ENCODE measurements at places on chromosomes 16 and 17. TPM values are rescaled to one million over a fixed set of nuclear protein-coding genes. Genes with fewer than 3 reads are reported as not detected.

Gene FSCN2
- polyA plus RNA-seq = 0.20 TPM

Gene RND2
- 0.13 TPM for polyA plus RNA-seq

Gene PFAS
- polyA plus RNA-seq = 14.8 TPM

Gene TP53TG3F
- not detected for polyA plus RNA-seq

Gene CD300LF
- not detected for polyA plus RNA-seq

Gene DHRS7C
- not detected for polyA plus RNA-seq

Gene SHISA9
- polyA plus RNA-seq = not detected

Gene CCDC154
- polyA plus RNA-seq = not detected

Gene P2RX1
- polyA plus RNA-seq = not detected

Gene KRT33A
- polyA plus RNA-seq = not detected

Gene WFDC1
- not detected for polyA plus RNA-seq

Gene KRTAP4-3
- not detected for polyA plus RNA-seq

DNA sequence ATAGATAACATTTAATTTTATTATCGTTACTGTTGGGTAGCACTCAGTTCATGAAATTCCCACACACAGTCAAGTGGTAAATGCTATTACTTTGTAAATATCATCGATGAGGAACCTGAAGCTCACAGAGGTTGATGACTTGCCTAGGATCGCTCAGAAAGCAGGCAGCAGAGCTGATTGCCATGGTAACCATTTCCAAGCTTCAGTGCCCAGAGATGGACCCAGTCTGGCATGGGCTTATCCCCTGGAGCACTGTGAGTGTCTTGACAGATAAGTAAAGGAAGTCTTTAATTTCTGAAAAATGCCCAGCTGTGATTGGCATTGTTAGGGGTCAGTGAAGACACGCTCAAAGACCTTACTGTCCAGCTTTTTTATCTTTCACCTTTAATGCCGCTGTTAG, 95.0 kb downstream of the PRKCB start:
- no peak for DNase-seq

- no peak for DNase-seq
Measured at GRCh38 chr17:66834919-66835454, at the start of gene CACNG5. Gene CACNG5 (plus strand): TSS chr17:66835117. CDS start chr17:66877333, 42,216 bp downstream.

GRCh38 chr17:72338847-72339790, 218.3 kb downstream of the SOX9 start:
- DNase-seq = no peak

GRCh38 chr16:85536411-85537330, 76.5 kb upstream of the GSE1 start:
- DNase-seq = no peak

DNA sequence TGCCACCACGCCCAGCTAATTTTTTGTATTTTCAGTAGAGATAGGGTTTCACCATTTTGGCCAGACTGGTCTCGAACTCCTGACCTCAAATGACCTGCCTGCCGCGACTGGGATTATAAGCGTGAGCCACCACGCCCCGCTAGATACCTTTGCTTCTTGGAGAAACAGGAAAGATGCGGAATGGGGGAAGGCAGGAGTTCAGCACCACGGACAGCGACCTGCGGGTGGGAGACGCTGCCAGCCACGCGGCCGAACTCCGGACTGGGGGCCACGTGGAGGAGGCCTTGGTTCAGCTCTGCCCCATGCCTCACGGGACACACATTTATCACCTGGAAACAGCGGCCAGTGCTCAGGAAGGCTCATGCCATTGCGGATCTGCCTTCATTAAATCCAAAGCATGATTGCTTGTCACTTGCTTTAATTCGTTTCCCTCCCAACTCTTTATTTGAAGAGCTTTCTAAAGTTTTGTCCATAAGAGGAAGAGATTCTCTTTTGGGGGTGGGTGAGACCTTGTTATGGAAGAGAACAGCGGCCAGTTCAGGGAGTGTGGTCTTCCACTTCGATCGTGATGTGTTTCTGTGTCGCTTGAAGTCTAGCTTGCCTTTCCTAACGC, 219.9 kb downstream of the ENGASE start:
- peak; percentile 23 for DNase-seq

DNA sequence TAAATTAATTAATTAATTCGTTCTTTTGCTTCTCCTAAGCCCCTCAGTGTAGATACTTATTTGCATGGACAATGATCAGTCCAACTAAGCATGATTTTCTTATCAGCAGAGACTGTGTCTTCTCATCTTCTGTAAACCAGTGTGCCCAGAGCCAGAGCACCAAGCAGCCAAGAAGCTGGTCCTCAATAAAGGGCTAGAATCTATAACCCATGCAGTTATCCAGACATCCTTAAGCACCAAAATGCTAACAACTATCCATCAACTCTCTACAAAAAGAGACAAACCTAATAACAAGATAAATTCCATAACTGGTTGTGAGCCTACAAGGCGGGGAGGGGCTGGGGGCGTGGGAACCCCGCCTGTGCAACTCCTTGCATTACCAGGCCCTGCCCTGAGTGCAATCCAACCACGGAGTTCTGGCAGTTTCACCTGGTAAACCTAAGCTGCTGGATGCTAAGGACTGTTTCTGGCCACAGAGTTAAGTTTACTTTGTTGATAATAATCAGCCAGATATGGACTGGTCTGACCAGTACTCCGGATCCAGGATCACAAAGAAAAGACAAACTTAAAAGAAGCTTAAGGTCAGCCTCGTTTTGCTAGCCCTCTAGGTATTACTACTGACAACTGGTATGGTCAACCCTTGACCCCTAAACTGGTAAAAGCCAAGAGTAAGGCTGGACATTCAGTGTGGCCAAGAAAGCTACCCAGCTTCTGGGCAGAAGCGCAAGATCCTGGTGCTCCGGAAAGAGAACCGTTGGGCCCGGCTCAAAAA, 51.5 kb downstream of the ZFHX3 start:
- DNase-seq = no peak

- DNase-seq = no peak
Measured at GRCh38 chr17:33499040-33499439, 205.9 kb upstream of the ASIC2 start.

GRCh38 chr17:238071-238963, 56.9 kb upstream of the DOC2B start:
- no peak for DNase-seq

DNA sequence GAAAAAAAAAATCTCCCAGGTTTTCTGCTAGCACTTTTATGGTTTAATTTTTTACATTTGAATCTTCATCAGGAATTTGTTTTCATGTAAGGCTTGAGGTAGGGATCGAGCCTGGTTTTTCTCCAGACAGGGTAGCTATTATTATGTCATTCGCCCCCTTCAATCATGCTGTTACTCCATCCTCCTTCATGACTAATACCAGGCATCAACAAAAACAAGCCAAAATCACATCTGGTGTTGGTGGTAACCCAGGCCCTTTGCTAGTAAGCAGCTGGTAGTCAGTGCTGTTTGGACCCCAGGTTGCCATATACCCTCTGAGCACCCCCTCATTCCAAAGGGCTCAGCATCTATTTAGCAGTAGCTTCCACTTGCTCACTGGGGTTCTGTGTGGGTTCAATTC, 29.5 kb downstream of the DRC3 start:
- DNase-seq = no peak

- DNase-seq = no peak
Measured at GRCh38 chr16:66740010-66740409, 11.4 kb downstream of the DYNC1LI2 start.

DNA sequence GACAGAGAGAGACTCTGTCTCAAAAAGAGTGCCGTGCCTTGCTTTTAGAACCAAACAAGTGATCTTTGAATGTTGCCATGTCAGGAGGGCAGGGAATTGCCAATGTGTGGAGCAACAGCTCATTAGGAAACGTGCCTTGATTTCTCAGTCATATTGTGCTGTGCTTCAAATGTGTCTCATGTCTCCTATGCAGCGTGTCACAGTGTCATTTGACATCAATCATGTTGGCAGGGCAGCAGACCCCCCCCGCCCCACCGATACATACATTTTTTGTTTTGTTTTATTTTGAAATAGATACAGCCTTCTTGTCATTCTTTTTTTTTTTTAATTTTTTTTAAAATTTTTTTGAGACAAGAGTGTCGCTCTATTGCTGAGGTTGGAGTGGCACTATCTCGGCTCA, 22.1 kb downstream of the MRC2 start:
- DNase-seq = no peak

DNA sequence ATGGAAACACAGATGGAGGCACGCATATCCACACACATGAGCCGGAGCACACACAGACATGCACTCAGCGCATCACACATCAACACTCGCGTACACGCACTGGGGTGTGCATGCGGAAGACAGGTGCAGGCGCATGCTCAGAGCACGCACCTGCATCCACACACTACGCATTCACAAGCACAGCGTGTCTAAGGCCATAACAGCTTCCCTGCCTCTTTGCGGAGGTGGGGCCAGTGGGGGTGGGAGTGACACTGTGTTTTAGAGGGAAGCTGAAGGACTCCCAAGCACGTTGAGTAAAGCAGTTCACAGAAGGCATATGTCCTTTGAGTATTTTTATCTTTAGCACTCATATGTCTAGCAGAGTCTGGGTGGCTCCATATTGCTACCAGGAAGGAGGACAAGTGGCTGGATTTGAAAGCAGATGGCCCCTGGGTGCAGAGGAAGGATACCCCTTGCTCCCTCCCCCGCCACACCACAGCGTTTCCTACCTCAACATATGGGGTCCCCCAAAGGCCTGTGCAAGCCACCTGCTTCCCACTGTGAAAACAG, 68.6 kb upstream of the TOB1 start:
- no peak for DNase-seq

DNA sequence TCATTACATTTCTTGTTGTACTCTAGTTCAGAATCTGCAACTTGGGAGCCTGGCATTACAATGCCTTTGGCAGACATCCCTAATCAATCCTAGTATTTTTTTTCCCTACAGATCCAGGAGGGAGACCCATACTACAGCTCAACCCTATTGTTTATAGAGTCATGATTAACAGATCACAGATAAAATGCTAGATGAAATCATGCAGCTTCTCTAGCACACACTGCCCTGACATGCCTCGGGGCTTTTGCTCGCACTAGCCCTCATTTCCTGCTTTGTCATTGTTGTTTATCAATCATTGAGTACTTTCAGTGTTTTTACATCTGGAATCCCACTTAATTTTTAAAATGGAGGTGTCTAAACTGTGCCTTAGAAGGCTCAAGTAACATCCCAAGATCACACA, 412.5 kb downstream of the CA10 start:
- DNase-seq = no peak

DNA sequence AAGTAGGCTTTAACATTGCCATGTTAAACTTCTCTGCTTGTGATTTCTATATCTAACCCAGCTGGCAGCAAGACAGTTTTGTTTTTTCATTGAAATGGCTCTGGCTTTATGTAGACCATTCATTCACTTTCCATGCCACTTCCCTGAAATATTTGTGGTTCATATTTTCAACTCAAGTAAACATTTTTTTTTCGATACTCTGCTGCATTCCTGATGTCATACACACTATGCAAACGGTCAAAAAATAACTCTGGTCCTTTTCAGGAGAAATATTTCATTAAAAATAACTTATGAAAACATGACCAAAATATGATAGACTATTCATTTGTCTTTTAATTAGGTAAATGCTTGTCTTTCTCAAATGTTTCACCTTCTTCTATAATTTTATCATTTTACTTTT, 116.3 kb downstream of the USP22 start:
- DNase-seq = no peak

GRCh38 chr17:59284317-59284716, 47.1 kb upstream of the YPEL2 start:
- DNase-seq = no peak

GRCh38 chr17:82168568-82168967, 44.1 kb downstream of the CCDC57 start:
- no peak for DNase-seq

DNA sequence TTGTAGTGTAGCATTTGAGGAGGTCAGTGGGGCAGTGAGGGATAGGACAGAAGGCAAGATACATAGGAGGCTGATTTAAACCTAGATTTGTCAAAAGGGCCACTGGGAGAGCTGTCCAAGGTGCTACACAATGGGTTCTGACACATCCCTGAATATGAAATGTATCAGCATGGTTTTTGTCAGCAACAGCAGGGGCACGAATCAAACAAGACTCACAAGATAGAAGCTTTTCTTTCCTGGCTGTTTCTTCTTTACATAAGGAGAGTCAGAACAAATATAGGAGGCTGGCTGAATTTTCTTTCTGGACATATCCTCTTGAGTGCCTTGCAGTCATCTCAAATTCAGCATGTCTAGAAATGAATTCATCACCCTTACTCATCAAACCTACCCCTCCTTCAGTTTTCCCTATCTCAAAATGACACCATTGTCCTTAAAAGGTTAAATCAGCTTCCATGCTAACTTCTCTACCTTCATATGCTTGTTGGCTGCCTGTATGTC, 130.5 kb downstream of the NPIPB5 start:
- no peak for DNase-seq

- no peak for DNase-seq
Measured at GRCh38 chr17:41792845-41793783, 6.6 kb upstream of the JUP start.

GRCh38 chr17:68290268-68290954, 516 bp downstream of the SLC16A6 start:
- peak; percentile 80 for DNase-seq

DNA sequence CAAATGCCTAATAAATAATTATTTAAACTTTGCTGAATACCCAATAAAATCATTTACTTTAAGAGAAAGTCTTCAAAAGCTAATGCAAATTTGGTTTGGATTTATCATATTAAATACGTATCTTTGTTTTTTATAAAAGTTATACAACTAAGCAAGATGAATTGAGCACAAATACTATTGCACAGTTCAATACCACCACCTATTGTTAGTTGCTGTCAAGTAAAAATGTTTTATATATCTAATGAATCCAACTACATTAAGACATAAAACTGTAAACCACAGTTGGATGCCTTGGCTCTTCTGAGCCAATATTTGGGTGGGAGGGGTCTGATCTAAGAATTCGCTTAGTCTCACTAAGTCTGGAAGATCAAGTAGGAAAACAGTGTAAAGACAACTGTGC, 7.7 kb downstream of the FBXL20 start:
- DNase-seq = no peak

GRCh38 chr16:77330332-77331042, 104.3 kb downstream of the ADAMTS18 start:
- no peak for DNase-seq

DNA sequence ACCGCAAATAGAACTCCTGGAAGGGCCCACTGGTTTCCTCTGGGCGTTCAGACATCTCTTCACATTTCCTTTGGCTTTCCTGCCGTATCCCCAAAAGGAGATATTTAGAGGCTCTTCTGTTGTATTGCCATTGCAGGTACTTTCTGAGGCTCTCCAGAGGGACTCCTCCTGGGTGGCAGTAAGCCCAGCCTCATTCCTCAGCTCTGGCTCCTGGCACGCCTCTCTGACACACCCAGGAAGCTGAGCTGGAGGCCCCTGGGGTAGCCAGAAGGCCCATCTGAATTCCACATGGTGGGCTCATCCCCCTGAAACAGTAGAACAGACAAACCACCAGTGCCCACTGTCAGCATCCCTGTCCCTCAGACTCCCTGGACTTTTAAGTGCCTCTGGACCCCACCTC, 206.7 kb downstream of the PARN start:
- DNase-seq = no peak
